ENCODE measurements at places on chromosomes 6 and 20.

GRCh38 chr6:122048570-122048969 lies 350.9 kb upstream of the HSF2 start:
- DNase-seq = no peak

GRCh38 chr6:128993166-128993565 lies 110.2 kb downstream of the LAMA2 start:
- DNase-seq = no peak

- no peak for DNase-seq
These were observed 26.9 kb upstream of the EYA4 start for GRCh38 chr6:133214267-133214666.

- no peak for DNase-seq
These were observed 69.2 kb downstream of the PLEKHG1 start for GRCh38 chr6:150668900-150669302.

DNA sequence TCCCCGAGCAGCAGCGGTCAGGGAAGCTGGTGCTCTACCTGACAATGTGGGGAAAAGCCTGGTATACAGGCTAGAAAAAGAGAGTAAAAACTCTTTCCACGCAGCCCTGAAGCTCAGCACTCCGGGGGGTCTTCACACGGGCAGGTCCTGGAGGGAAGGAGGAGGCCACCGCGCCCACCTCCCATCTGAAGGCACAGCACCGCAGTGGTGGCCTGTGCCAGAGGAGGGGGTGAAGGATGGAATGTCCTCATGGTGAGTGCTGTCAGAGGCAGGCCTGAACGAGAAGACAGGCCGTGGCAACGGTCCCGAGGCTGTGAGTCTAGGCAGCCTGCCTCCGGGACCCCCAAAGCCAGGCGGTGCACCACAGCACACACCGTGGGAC lies 5.8 kb downstream of the SLC2A4RG start:
- DNase-seq = no peak

GRCh38 chr20:57661746-57662455 lies 41.7 kb upstream of the ZBP1 start:
- peak; percentile 2 for DNase-seq

All from nephron progenitor cell (in vitro differentiated cells).